Jurkat, Clone E6-1 (cell line): ENCODE measurements at places on chromosomes 4 and X.

DNA sequence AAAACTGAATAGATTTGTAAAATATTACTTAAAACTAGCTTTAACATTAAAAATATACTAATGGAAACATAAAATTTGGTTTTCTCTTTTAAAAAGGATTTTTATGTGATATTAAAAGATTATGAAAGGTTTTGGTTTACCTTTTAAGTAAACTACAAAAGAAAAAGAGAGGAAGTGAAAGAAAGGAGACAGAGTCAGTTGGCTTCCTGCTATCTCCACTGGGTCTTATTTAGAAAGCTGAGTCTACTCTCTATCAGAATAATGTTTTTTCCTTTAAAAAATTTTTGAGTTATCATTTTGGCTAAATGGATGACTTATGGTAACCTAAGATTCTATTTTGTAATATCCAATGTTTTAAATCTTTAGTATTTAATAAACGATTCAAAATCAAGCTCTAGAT is 21.6 kb upstream of the ATP8A1 start:
- DNase-seq, result no peak

- DNase-seq, result no peak
Observed at GRCh38 chr4:167031534-167032156, 202.6 kb downstream of the SPOCK3 start.

GRCh38 chrX:85243761-85244449 is at the start of the genes SATL1 and ZNF711:
SATL1 (minus strand) TSS chrX:85243779; CDS start chrX:85108968, 134,811 bp downstream.
ZNF711 (plus strand) TSS chrX:85243991; CDS start chrX:85247573, 3,582 bp downstream.
- DNase-seq, result peak; percentile 65

DNA sequence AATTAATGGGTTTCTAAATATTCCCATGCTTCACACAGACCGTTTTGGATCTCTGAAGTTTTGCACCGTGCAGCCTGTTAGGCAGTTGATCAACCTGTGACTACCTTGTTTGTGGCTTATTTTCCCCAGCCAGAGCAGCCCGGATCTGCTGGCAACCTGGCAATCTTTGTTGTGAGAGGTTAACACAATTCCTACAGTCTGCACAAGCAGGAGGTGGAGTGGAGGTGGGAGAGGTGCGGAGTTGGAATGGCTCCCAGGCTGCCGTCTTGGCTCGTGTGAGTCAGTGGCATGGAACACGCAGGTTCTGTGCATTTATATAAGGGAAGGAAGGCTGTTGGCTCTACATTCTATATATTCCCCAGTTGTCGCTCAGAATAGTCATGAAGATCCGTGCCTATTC is 70.9 kb upstream of the STOX2 start:
- no peak for DNase-seq

DNA sequence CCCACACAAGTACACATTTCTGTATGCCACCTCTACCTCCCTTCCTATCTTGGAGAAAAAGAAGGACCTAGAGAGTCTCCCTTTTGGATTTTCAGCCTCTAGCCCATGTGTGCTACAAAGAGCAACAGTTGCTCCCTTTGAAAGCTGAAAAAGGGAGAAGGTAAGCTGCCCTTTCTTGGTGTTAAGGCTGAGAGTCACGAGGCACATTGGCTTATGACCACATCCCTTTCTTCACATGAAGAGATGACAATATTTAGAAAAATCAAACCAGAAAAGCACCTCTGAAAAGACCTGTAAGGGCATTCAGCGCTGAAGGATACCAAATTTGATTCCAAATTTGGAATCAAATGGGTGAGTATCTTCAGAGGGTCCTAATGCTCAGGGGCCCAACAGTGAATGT is 6.4 kb upstream of the FGFBP1 start:
- DNase-seq, result no peak

- DNase-seq, result no peak
Observed at GRCh38 chr4:154686838-154687237, 57.0 kb upstream of the LRAT start.

DNA sequence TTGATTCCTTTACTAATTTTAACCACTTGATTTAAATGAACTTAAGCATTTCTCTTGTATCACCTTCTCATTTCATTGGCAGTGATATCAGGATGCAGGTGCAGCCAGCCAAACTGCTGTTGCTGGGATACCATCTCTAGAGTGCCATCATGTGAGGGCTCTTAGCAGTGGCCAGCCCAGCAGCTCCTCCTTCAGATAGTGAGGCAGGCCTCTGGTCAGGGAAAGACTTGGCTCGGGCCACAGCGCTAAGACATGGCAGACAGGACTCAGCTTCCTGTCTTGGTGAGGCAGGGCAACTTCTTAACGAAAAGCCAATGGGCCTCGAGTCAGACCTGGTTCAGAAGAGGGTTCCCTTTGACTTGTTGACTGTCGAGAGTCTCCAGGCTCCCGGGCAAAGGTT is 50.0 kb downstream of the NOP14 start:
- DNase-seq, result no peak

DNA sequence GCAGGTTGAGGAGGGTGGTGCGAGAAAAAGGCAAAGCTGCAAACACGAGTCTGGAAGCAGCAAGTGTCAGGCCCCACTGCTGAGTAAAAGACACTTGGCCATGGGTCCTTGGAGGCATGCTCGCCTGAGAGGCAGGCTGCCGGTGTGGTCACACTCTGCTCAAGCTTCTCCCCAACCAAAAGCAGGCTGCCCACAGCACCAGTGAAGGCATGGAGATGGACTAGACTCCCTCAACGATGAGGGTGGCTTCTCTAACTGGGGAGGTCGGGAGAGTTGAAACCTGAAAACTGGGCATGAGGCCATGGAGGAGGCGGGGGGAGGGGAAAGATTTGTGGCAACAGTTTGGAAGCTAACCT is 86.5 kb downstream of the ATG4A start:
- no peak for DNase-seq

DNA sequence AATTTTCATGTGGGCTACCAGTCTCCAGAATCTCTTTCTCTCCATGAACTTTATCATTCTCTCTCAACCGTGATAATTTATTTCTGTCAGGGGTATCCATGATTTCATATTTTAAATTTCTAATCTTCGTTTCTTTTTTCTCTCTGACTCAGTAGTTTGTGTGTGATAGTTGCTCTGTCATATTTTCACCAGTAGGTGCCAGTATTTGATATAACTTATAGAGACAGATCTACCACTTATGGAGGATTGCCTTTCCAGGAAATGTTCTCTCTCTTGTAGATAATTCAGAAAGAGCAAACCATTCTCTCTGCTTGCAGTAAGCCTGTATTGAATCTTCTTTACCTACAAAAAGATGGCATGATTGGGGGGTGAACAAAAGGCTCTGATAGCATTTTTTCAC is 79.3 kb upstream of the DYNLT3 start:
- DNase-seq, result peak; percentile 10

- DNase-seq, result no peak
Observed at GRCh38 chr4:8334786-8335460, 65.4 kb downstream of the HTRA3 start.

DNA sequence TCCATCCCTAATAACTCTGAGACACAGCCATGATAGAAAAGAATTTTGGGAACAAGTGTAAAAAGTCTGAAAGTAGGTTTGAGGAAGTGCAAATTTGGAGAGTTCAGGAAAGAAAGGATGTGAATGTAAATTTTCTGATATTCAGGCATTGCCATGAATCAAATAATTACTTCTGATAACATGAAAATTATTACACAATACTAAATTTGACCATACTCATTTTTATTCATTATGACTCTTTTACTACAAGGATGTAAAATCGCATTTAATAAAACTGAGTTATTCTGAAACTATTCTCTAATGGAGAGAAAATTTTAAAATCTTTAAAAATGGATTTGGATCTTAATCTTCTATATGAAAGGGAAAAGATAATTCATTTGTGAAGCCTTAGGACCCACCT is 33.8 kb upstream of the NPY2R start:
- DNase-seq, result no peak

- no peak for DNase-seq
Observed at GRCh38 chr4:107956011-107956410, 24.7 kb downstream of the CYP2U1 start.

GRCh38 chr4:81472281-81473182 is 825 bp upstream of the RASGEF1B start:
- DNase-seq, result peak; percentile 63

- no peak for DNase-seq
Observed at GRCh38 chrX:45619290-45619689, 418.6 kb upstream of the DIPK2B start.

- DNase-seq, result no peak
Observed at GRCh38 chr4:126004941-126005340, 690.2 kb downstream of the FAT4 start.

DNA sequence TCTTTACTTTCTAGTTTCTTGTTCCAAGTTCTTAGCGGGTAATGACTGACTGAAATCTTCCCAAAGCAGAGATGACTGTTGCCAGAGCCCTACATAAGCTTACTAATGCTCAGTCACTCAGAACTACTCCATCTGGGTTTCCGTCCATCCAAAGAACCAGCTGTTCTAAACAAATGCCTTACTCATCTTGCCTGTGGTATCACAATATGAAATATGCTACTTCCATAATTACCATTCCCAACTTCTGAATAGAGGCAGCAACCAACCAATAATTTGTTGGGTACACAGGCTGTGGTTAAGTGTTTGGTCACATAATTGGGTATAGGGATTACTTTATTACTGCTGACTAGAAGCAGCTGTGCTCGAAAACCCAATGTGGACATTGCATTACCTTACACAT is 930.2 kb upstream of the DIAPH2 start:
- DNase-seq, result no peak

DNA sequence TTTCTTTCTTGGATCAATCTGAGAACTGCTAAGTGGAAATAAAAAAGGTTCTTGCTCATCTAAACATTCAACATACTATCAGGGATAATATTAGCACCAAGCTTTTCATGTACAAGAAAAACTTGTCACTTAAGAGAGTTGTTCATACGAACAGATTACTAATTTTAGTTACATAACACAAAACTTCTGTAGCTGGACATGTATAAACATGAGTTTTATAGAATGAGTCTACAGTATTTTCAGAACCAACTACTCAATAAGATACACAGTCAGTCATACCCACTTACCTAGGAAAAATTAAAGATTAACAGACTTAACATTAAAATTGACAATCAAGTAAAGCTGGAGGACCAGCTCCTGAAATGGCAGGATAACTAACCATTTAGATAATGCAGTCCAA is 540.1 kb upstream of the FAM241A start:
- DNase-seq, result no peak

GRCh38 chr4:59938166-59938565 is 1262.0 kb upstream of the ADGRL3 start:
- no peak for DNase-seq

- no peak for DNase-seq
Observed at GRCh38 chr4:38292529-38292928, 332.3 kb downstream of the PTTG2 start.

DNA sequence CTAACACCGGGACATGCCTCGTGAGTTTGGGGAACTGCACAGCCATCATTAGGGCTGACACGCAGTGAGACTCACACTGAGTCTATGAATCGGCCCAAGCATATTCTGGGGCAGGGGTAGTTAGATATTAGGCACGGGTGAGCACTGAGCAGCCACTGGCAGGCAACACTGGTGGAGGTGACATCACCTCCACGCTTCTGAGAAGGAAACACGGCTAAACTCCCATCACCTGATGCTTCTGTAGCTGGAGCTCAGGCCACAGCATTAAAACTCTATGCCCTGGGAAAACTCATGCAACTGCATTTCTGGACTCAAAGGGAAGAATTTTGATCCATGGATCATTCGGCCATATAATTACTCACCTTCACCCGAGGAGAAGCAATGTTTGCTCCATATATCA is 100.8 kb upstream of the OTUD4 start:
- DNase-seq, result no peak

DNA sequence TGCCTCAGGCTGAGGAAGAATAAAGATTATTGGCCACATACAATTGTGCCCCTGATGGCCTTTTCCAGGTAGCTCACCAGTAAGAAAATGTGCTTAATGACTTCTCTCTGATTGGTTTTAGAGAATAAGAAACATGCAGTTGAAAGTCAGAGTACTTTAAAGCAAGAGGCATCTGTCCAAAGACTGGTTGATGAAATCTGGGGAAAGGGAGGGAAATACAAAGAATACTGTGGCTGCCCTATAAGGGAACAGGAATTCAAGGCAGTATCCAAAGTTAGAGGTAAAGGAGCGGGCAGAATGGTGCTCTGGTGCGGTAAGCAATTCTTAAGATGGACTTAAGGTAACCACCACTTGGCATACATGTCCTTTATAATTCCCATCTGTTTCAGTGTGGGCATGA is 11.4 kb downstream of the PBDC1 start:
- no peak for DNase-seq

DNA sequence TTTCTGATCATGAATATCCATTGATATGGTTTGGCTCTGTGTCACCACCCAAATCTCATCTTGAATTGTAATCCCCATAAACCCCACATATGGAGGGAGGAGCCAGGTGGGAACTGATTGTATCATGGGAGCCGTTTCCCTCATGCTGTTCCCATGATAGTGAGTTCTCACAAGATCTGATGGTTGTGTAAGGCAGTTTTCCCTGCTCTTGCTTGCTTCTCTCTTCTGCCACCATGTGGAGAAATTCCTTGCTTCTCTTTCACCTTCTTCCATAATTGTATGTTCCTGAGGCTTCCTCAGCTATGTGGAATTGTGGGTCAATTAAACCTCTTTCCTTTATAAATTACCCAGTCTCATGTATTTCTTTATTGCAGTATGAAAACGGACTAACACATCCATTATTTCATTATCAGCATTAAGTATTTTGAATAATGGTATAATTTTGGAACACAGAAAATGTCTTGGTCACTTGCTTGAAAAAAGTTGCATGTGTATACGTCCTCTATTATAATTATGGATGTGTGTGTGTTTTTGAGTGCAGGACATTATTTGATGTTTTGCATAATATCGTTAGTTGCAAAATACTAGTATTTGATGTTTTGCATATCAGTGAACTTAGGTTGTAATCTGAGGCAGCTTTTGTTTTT is 334.6 kb downstream of the PCDH10 start:
- DNase-seq, result no peak

- no peak for DNase-seq
Observed at GRCh38 chrX:136453114-136453513, 34.6 kb upstream of the BRS3 start.

GRCh38 chr4:141518222-141518621 is 118.2 kb upstream of the IL15 start:
- DNase-seq, result no peak

GRCh38 chrX:39602195-39602594 is 495.6 kb downstream of the BCOR start:
- DNase-seq, result no peak

GRCh38 chrX:7225338-7225737 is 77.4 kb upstream of the PUDP start:
- no peak for DNase-seq

DNA sequence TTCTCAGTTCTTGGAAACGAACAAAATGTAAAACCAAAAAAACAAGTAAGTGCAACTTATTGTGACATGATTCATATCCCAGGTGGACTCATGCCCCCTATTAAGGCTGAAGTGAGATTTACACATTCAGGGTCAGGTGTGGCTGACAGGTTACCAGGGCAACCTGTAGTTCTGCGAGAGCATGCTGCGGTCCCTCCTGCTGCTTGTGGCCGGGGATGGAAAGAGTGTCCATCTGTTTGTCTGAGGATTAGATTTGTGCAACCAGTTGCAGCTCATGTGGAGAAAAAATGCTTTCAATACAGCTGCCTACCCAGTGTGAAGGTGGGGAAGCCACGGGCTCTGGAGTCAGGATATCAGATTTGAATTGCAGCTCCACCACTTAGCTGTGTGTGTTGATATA is 78.8 kb downstream of the FAM184B start:
- no peak for DNase-seq
